ENCODE measurements at places on chromosomes 1 and 21.

- no peak for DNase-seq
These were observed 243.0 kb downstream of the SLC45A1 start for GRCh38 chr1:8560611-8561544.

- no peak for DNase-seq
These were observed 67.8 kb downstream of the SLC37A1 start for GRCh38 chr21:42581336-42581992.

GRCh38 chr1:182614796-182615454 is 10.7 kb upstream of the RGS16 start:
- DNase-seq, result no peak

DNA sequence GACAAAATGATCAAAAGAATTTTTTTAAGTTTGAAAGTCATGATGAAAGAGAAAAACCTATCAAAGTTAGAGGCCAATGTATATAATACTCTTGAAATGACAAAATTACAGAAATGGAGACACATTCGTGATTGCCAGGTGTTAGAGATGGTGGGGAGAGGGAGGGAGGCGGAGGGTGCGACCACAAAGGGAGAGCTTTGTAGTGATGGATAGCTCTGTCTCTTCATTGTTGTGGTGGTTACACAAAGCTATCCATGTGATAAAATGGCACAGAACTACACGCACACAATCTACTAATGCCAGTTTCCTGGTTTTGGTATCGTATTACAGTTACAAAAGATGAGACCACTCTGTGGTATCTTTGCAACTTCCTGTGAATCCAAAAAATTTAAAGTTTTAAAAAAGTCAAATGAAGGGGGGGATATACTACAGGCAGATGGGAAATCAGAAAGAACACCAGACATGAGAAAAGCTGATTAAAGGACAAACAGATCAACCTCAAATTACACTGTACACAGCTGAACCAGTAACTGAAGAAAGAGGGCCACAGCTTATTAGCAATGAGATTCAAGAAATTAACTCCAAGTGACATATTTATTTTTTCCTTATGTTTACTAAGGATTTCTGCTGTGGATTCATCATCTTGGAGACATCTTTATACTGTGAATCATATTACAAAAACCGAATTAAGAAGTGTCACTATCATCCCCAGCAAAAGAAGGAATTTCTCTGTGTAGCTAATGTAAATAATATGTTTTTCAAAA is 199.1 kb downstream of the SLC45A1 start:
- DNase-seq, result no peak

DNA sequence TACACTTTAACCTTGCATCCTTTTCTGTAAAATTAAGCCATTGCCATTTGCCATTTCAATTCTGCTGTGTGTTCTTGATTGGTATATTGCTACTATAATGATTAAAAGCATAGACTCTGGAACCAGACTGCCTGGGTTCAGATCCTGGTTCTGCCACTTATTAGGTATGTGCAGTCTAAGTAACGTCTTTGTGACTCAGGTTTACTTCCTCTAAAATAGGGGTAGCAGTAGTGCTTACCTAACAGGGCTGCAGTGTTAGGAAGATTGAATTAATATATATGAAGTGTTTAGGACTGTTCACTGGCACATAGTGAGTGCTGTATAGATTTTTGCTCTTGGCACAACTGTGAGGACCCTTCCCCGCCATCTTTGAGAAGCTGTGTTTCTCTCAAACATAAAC is 4.4 kb downstream of the CDC42 start:
- no peak for DNase-seq

DNA sequence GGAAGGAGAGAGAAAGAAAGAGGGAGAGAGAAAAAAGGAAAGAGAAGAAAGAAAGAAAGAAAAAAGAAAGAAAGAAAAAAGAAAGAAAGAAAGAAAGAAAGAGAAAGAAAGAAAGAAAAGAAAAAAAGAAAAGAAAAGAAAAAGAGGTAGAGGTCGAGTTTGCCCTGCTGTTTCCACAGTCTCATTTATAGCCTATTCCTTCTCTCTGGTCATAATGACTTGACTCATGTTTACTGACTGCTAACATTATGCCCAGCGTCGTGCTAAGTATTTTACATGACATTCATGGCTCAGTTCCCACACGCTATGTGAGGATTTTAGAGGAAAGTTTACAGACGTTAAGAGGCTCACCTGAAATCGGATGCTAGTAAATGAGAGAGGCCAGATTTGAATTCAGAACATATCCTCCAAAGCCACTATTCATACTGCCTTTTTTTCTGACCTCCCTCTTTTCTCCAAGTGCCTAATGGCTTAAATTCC is 263.0 kb downstream of the TNR start:
- DNase-seq, result no peak

DNA sequence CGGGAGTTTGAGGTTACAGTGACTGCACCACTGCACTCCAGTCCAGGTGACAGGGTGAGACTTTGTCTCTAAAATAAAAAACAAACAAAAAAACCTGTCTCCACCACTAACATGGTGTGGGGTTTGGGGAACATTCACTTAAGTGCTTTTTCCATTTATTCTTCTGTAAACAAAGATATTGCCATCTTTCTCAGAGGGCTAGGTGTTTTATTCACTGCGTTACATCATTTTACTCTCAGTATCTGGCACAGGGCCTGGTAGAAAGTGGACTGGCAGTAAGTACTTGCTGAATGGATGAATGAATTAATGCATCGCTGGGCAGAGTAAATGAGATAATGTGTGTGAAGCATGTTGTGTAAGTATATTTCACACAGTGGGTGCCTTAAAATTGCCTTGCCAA is 20.1 kb downstream of the KIAA0040 start:
- no peak for DNase-seq

DNA sequence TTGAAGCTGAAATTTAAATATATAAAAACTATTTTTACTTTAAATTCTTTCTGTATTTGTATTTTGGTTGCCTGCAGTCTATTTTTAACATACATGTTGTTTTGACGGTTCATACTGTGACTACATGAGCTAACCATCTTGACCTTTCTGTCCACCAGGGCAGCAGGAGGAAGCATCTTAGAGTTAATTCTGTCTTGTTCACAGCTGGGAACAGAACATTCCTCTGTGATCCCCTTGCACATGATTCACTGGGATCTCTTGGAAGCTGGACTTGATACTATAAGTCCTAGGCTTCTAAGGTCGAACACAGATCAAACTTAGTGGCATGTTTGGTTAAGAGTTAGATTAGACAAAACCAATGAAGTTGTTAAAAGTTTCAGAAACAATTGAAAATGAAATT is 99.7 kb downstream of the NFIA start:
- no peak for DNase-seq

GRCh38 chr1:61222240-61222639 is 139.9 kb downstream of the NFIA start:
- DNase-seq, result no peak

DNA sequence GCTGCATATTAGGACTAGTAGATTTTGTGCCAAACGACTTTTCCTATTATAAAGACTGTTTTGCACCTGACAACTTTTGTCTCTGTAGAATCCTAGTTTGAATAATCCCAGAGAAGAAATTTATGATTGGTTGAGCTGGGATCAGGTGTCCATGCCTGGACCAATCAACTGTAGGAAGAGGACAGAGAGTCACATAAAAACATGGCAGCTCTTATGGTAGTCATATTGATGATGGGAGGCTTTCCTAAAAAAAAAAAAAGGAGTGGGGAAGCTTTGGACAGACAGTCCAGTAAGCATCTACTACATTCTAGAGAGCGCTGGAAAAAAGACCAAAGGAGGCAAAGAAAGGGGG is 30.7 kb upstream of the IGSF3 start:
- DNase-seq, result no peak

GRCh38 chr1:99119188-99119587 is 114.5 kb upstream of the PLPPR5 start:
- no peak for DNase-seq

DNA sequence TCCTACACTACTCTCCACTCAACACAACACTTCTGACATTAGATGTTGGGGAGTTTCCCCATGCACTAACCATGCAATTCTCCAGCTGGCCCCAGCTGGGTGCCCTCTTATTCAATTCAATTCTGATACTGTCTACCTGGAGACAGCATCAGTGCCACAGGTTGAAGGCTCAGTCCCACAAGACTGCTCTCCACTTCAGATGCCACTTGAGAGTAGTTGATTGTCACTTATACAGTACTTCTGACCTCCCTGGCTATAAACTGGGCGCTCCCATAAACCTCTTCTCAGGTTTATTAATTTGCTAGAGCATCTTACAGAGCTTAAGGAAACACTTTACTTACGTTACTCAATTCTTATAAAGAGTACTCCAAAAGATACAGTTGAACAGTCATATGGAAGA is 442.3 kb downstream of the LRRIQ3 start:
- no peak for DNase-seq

DNA sequence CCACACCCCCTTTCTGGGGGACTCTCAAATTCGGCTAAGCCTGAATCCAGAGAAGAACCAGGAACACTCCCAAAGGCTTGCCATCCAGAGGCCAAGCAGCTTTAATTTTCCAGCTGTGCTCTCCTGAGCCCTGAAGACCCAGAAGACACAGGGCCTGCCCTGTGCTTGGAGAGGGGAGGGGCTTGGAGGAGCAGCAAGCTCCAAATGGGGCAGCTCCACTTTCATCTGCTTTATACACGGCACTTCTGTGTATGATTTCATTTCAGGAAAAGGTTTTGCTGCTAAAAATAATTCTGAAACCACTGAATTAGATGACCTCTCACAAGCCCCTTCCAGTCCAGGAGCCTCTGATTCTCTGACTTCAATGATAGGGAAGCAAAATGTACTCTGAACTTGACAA is 39.2 kb upstream of the CTTNBP2NL start:
- no peak for DNase-seq

- no peak for DNase-seq
These were observed 39.9 kb upstream of the POFUT2 start for GRCh38 chr21:45327441-45328197.

DNA sequence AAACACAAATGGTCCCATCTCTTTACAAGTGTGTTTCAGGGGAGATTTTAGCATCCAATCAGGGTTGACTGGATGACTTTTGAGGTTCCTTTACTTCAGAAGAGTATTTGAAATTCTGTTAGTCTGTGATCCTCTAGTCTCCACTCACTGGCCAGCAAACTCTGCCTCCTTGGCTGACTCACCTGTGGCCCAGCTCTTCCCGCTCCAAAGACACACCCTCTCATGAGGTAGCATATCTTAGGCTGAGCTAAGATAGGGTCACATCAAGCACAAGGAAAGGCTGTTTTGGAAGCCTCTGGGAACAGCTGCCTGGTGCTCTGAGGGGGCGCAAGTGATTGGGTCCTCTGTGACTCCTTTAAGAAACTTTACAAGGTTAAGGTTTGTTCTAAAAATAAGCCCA is 102.3 kb upstream of the FGGY start:
- no peak for DNase-seq

DNA sequence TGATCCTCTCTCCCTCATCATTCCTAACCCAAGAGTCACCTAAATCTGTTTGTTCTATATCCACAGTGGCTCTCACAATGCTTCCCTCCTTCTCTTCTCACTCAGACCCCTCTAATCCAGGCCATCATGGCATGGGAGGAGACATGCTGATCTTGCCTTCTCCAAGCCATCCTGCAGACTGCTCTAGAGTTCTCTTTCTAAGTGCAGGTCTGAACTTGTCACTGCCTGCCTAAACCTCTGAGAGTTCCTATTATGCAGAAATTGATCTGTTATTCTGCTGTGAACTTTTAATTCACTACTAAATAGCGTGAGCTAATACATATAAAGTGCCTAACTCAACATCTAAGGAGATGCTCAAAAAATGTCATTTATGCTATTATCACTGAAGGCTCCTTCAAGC is 26.8 kb downstream of the LAMC2 start:
- no peak for DNase-seq

- no peak for DNase-seq
These were observed 248.4 kb downstream of the HHIPL2 start for GRCh38 chr1:222299524-222299923.

- no peak for DNase-seq
These were observed 133.7 kb downstream of the CAPN8 start for GRCh38 chr1:223531742-223532341.

DNA sequence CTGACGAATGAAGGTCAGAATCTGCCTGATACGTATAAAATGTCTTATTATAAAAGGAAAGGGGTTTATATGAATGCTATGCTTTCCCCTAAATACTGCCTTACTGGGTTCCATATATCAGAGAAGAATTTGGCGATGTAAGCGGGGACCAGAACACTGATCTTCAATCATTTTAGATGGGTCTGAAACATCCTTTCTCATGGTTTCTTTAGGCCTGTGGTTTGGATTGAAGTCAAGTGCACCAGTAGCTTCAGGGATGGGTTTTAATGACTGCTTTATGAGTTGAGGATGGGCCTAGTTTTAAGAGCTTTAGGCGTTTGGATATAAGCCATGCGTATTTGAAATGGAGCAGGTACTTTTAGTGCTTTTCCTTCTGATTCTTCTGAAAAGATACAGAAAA is 6.9 kb downstream of the FMN2 start:
- DNase-seq, result no peak

DNA sequence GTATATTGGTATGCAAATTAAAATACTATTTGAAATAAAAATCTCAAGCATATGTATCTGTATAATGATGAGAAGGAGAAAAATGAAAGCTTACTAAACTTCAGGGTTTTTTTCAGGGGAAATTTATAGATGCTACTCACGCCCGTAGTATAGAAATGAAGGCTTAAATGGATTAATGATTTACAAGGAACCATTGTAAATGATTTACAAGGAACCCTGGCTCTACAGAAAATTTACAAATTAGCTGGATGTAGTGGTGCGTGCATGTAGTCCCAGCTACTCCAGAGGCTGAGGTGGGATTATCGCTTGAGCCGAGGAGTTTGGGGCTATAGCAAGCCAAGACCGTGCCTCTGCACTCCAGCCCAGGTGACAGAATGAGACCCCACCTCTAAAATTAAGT is 150.5 kb downstream of the PCBP3 start:
- no peak for DNase-seq

- DNase-seq, result no peak
These were observed 9.7 kb downstream of the TMEM81 start for GRCh38 chr1:205074513-205074912.

DNA sequence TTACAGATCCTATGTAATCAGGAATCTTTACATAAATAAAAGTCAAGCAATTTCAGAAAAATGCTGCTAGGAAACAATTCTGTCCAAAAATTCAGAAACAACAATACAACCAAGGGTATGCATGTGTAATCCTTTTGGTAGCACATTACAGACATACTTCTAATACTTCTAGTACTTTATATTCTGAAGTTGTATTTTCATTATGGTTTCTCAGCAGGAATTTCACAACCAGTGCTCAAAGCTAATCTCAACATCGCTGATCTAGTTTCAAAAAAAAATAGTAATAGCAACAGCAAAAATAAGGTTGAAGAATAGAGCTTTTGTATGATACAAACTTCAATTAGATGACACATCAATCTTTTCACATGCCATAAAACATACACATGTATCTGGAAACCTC is 545.2 kb downstream of the LTN1 start:
- DNase-seq, result no peak

- DNase-seq, result no peak
These were observed 7.9 kb downstream of the GPR88 start for GRCh38 chr1:100545855-100546254.

- no peak for DNase-seq
These were observed 248.6 kb downstream of the TBX15 start for GRCh38 chr1:118739501-118739900.

GRCh38 chr1:179366093-179366800 is 476 bp downstream of the AXDND1 start:
- DNase-seq, result no peak

GRCh38 chr1:223678841-223679240 is 13.3 kb upstream of the CAPN8 start:
- no peak for DNase-seq

GRCh38 chr1:33893147-33893830 is 29.4 kb downstream of the HMGB4 start:
- peak; percentile 94 for DNase-seq

Measured in AG04449 (cell line).